Esophagus muscularis mucosa (tissue), 4 donors: ENCODE measurements at places on chromosomes 4 and X. TPM values are rescaled to one million over a fixed set of nuclear protein-coding genes. Genes with fewer than 3 reads are reported as not detected.

- no peak for DNase-seq
Observed at GRCh38 chrX:6856471-6856870, 291.0 kb upstream of the STS start.

DNA sequence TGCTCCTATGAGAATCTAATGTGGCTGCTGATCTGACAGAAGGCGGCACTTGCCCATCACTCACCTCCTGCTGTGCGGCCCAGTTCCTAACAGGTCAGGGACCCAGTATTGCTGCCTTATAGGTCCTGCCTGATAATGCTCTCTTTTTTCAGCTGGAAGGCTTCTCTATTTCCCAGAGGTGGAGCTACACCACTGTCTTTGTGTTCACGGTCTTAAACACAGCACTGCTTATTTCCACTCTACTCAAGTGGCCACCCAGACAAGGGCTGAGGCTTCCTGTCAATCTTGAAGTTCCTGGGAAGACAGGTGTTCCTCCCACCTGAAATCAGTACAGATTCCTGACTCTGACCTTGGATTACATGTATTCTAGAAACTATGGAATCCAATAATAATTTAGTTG lies 270.6 kb downstream of the NR3C2 start:
- DNase-seq, result no peak

DNA sequence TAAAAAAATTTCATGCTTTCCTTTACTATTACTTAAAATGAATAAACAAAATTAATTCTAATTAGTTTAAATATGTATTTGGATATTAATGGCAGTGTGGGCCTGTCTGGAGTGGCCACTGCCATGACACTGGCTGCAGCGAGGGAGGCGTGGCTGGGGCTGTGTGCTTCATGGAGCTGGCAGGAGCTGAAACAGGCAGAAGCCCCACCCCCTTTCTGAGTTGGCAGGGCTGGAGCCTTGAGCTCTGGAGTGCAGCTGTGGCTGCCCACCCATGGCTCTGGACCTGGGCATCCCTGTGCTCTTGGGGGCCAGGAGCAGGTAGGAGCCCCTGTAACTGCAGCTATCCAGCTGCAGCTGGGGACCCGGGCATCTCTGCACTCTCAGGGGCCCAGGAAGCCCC lies 8.2 kb upstream of the HSD17B11 start:
- DNase-seq, result no peak

- DNase-seq, result no peak
Observed at GRCh38 chrX:68487254-68487653, 11.6 kb upstream of the YIPF6 start.

DNA sequence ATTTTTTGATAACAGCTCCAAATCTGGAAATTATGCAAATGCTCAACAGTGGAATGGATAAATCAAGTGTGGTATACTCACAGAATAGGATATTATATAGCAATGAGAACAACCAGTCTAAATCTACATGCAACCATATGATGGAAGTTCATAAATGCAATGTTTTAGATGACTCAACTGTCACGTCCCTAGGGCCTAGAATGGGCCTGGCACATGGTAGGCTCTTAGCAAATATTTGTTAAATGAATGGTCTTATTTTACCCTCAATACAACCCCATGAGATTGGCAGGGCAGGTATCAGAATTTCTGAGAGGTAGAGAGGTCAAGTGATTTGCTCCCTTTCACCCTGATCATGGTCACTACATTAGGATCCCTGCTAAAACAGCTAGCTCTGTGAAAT lies 14.6 kb upstream of the NKX3-2 start:
- DNase-seq, result no peak

Gene FAM184B
- total RNA-seq, result not detected

Gene ITGB1BP2
- 24.6 TPM for total RNA-seq

DNA sequence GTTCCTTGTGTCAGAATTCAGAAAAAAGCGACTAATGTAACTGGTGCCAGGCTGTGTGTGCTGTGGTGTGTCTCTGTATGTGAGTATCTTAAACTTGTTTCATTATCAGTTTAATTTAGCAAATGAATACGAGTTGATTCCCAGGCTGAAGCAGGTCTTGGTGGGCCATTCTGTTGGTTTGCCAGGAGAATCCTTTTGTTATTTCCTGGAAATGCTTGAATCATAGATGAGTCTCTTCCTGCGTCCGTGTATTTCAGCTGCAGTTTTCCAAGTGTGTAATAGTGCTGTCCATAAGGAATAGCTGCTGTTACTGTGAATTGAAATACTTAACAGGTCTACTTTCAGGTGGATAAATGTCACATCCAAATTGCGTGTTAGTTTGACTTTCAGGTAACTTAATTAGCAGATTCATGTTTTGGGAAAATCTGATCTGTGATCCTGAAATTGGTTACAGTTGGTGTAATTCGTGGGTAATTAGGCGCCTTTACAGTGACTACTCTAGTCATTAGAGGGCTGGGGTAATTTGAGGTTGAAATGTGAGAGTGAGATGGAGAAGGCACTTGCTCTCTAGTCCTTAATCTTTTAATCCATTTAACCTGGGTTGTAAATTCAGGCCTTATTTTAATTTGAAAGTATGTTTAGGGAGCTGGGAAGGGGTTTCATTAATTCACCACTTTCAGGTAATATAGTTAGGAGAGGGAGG lies 23.8 kb downstream of the TMEM131L start:
- peak; percentile 14 for DNase-seq

DNA sequence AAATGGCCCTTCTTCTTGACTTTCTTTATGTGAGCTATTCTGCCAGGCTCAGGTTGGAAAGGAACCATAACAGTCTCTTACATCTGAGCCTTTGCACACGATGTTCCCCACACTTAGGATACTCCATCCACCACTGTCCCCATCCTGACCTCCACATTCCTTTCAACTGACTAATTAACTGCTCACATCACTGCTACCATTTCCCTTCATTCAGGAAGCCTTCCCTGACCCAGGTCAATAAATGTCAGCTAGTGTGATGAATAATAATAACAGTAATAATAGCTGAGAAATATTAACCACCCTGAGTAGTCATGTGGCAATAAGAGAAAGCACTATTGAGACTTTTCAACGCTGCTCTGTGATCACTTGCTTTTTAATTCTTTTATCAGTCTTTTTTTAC lies 291.7 kb downstream of the KCNIP4 start:
- DNase-seq, result no peak

Gene CT55
- total RNA-seq, result not detected

DNA sequence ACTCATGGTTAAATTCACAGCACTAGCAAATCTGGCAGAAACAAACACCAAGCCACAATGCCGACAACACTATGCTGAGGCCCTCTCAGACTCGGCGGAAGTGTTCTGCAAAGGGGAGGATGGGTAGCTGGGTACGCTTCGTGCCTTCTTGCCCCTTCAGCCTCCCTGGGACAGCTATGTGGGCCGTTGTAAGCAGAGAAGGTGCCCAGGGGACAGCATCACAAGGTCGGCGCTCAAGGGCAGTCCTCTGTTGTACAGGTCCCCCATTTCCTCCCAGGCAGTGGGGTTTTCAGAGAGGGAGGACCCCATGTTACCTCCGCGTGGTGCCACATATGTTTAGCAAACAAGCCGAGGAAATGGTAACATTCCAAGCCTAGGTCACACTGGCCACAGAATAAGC lies 173.6 kb downstream of the AFAP1 start:
- DNase-seq, result no peak

GRCh38 chr4:91345632-91346031 lies 958.1 kb upstream of the GRID2 start:
- DNase-seq, result no peak

DNA sequence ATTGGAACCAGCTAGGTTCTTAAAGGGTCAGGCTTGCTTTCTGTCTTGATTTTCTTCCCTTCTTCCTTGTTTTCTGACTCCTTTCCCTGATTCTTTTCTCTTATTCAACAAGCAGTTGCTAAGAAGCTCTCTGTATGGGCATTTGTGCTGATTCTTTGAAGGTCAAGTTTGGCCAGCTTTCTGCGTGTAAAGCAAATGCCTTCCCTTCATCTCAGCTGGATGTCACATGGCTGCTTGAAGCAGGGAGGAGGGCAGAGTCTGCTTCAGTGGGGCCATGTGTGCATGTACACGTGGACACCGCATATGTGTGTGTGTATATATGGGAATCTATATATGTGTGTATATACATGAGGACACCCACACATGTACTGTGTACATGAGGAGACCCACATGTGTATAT lies 139.9 kb upstream of the ATP6AP2 start:
- no peak for DNase-seq

Gene TLR1
- 7.1 TPM for total RNA-seq

Gene AWAT2
- total RNA-seq, result not detected

GRCh38 chrX:23749576-23749975 lies 6.5 kb upstream of the ACOT9 start:
- no peak for DNase-seq

DNA sequence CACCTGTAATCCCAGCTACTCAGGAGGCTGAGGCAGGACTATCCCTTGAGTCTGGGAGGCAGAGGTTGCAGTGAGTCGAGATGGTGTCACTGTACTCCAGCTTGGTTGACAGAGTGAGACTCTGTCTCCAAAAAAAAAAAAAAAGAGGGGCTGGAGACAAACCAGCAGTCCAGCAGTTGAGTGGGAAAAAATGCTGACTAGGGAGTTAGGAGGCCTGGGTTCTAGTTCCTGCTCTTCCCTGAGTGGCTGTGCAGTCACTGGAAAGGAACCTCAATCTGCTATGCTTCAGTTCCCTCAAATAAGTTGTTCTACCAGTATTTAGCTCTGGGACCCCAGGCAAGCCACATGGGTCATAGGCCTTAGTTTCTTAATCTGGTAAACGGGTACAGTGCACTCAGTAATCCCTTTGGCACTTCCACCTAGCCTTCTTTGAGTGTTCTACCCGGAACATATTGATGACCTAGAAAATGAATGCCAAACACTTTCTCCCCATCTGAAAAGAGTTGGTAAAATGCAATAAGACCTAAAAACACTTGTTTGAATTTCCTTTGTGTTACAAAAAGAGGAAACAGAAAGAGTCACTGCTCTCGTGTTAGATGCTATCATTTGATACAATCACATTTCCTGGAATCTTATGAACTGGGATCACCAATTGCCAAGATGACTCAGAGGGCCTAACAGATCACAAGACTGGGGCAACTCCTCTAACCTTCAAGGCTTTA lies 99.3 kb upstream of the EGFL6 start:
- no peak for DNase-seq

DNA sequence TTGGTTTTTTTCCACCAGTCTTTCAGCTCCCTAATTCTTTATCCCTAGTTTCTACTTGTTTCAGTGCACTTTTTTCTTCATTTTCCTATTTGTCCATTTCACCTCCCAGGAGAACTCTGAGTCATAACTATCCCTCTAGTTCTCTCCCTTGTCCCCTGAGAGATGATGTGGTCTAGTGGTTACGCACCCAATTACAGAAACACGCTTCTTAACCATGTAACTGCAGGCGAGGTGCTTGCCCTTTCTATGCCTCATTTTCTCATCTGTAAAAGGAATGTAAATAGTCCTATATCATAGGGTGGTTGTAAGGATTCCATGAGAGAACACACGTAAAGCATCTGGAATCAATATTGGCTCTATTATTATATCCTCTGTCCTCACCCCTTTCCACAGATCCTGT lies 8.8 kb upstream of the GRPR start:
- no peak for DNase-seq

Gene ARHGAP24
- 25.9 TPM for total RNA-seq

DNA sequence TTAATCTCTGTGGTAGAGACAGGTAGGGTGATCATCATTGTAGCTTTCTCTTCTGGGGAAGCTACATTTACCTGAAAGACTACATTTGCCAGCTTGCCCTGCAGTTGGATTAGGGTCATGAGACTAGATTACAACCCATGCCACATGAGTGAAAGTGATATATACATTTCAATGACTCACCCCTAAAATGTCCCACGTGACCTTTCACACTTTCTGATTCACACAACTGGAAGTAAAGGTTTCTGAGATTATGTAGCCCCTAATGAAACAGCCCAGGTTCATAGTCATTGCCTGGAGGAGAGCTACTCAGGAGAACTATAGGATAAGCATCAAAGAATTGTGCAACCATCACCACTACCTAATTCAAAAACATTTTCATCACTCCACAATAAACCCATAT lies 17.8 kb downstream of the PDCL2 start:
- no peak for DNase-seq

- DNase-seq, result no peak
Observed at GRCh38 chr4:98873059-98873458, 55.9 kb downstream of the EIF4E start.

- no peak for DNase-seq
Observed at GRCh38 chr4:163042306-163042705, 124.4 kb downstream of the NAF1 start.

- no peak for DNase-seq
Observed at GRCh38 chrX:56385336-56385735, 153.2 kb downstream of the KLF8 start.

DNA sequence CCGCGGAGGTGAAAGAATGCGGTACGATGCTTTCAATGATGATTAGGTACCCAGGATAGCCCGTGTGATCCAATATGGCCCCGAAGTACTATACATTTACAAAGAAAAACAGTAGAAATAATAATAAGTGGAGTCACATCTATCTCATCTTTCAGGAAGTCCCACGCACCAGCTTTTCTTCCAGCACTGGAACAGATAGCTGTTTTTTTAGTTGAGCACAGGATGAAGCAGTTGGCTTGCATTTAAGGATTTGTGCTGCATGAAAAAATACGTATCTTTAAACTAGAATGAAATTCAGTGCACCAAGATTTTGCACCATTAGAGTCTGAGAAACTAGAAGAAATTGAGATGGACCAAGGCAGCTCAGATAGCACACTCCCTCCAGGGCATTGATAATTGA lies 44.1 kb downstream of the SMIM20 start:
- DNase-seq, result no peak

- no peak for DNase-seq
Observed at GRCh38 chr4:107721436-107722100, 1.5 kb upstream of the PAPSS1 start.

Gene BEX2
- total RNA-seq, result 7.6 TPM

Gene SPATA4
- total RNA-seq, result 0.33 TPM

DNA sequence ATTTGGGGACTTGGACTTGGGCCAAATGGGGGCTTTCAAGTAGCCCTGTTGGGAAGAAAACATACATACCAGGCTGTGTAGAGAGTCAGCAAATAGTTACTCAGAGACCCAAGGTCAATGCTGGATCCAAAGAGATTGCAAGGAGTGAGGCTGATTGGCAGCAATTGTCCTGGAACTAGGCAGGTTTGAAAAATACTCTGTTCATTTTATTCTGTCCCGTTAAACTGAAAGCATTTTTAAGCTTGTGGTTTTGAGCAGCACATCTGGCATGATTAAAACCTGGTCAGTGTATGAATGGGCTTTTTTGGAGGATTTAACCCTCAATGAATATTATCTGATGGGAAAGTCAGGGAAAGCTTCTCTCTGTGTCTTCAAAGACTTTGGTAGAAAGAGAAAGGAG lies 294.3 kb upstream of the BOD1L1 start:
- no peak for DNase-seq

DNA sequence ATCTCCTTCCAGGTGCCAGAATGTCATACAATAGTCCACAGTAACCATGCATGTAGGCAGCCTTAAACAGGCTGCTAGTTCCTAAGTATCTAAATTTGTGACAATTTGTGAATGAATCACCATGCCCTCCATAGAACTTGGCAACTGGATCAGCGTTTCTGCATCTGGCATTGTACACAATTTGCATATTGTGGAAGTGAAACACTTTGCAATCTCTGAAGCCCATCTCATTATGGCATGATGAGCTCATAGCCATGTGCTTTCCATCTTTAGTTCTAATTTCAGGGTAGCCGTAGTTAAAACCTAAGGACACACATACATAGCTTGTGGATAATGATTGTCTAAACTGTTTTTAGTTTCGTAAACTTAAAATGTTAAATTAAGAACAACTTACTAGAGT lies 573.6 kb downstream of the PPP4R3C start:
- no peak for DNase-seq

Gene GJB1
- total RNA-seq, result not detected
